ENCODE measurements at places on chromosomes 4 and X. TPM values are rescaled to one million over a fixed set of nuclear protein-coding genes. Genes with fewer than 3 reads are reported as not detected.

- no peak for DNase-seq
Observed at GRCh38 chrX:49139713-49140112, 16.2 kb upstream of the GPKOW start.

DNA sequence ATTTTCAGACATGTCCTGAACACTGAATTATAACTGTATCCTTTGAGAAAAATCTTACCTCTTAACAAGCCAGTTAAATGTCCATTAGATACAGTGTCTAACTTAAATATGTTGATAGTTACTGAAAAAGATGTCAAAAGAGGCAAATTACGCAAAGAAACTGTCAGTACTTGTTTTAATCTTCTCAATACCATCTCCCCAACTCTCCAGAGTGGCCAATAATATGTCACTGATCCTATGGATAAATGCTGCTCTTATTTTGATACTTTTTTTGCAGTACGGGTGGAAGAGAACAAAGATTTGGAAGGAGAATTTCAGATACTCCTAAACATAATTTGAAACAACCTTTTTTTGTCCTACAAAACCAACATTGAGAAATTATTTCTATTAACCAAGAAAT lies 192.7 kb downstream of the CBR4 start:
- no peak for DNase-seq

- DNase-seq, result no peak
Observed at GRCh38 chrX:17613979-17614588, 123.2 kb upstream of the SCML1 start.

DNA sequence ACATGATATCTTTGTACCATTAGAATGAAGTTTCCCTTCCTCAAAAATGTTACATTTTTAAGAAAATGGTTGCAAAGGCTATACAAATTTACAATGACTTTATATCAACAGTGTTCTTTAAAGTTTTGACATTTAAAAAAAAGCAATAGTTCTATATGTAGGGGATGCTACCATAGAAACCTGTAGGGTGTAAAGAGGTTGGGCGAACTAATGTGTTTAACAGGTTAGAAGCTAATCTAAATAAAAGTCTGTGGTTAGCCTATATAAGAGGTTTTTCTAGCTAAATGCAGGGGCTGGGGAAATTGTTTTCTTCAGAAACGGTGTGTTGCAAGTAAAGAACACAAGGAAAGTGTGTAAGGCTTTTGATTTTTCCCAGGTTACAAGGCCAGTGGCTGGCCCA lies 73.3 kb downstream of the GBA3 start:
- no peak for DNase-seq

DNA sequence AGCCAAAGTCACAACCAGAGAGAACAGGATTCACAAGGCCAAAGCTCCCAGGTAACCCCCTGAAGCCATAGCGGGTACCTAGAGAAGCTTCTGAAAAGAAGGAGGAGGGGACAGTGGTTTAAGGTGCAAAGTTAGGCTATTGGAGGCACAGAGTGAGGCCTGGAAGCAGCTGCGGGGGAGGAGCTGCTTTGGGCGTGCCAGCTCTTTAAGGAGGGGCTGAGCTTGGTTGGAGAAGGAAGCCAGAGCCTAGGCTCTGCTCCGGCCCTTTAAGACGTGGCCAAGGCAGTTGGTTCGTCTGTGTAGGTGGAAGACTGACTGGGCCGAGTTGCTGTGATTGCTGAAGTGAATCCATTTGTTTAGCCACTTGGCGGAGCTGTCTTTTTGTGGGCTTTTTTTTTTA lies 1.5 kb downstream of the KLF8 start:
- peak; percentile 45 for DNase-seq

- DNase-seq, result no peak
Observed at GRCh38 chrX:119541188-119541587, 24.0 kb downstream of the STEEP1 start.

- no peak for DNase-seq
Observed at GRCh38 chr4:80446248-80446647, 110.7 kb downstream of the CFAP299 start.

- no peak for DNase-seq
Observed at GRCh38 chr4:180436361-180436760, 1806.8 kb upstream of the TENM3 start.

- DNase-seq, result no peak
Observed at GRCh38 chr4:138614398-138615142, 372.4 kb upstream of the SLC7A11 start.

DNA sequence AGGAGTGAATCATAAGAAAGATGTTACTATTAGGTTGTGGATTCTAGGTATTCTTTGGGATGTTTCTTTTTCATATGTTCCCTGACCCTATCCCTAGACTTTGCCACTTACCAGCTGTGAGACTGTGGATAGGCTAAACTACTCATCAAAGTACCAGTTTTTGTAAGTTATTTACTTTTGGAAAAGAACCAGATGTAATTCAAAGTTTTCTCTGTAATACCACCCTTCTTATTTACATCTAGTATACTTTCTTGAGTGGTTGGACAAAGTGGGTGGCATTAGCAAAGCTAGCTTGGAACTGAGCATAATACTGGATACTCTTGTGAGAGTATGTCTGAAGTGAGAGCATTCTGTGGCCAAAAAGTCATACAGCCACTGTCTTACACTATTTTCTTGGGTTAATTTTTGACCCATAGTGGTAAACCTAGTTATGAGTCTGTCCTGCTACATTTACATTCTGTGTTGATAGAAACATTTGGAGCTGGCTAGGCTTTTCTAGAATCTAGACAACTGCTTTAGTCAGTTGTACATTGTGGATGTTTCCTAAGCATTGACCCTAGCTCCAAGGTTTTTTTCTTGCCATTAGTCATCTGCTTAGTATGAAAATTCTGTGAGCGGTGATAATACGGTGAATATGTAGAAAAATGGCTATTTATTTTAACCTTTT lies 41.7 kb downstream of the KDM6A start:
- DNase-seq, result no peak

DNA sequence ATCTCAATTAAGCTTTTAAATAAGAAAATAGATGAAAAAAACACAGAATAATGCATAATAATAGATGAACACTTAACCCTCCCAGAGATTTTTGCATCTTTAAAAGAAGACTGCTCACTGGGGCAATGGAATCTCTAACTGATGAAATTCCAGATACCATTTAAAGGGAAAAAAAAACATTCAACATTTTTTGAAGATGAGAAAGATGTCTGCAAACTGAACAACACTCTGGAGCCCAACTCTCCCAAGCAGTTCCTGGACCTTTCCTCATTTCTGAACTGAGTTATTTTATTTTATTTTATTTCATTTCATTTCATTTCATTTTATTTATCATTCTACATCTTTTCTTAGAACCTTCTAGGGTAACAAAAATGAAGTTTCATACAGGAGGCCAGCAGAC lies 90.7 kb downstream of the CORIN start:
- DNase-seq, result no peak

- no peak for DNase-seq
Observed at GRCh38 chr4:128234836-128235235, 52.8 kb downstream of the PGRMC2 start.

GRCh38 chrX:148649145-148649795 lies 148.9 kb downstream of the AFF2 start:
- DNase-seq, result no peak

- no peak for DNase-seq
Observed at GRCh38 chr4:186132577-186133242, 28.2 kb downstream of the FAM149A start.

GRCh38 chrX:69156638-69157037 lies 8.6 kb downstream of the PJA1 start:
- no peak for DNase-seq

DNA sequence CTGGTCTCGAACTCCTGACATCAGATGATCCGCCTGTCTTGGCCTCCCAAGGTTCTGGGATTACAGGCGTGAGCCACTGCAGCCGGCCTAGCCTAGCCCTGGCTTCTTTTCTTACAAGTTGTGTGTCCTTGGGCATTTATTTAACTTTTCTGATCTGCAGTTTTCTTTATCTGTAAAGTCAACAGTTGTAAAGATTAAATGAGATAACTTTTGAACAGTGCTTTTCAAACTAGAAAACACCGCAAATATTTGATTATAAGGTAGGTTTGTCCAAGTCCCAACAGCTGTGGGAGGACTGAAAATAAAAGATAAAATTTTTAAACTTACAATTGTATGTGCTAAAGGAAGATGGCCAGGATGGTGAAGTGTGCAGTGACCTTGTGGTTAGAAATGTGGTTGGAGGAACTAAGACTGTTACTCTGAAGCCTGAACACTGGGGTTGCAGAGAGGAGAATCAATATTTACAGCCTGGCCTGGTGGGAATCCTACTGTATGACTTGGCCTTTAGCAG lies 44.8 kb downstream of the GSX2 start:
- DNase-seq, result peak; percentile 11

- no peak for DNase-seq
Observed at GRCh38 chr4:99655308-99656081, 2.1 kb downstream of the C4orf54 start.

GRCh38 chrX:34918091-34918736 lies 24.4 kb upstream of the FAM47B start:
- DNase-seq, result no peak

DNA sequence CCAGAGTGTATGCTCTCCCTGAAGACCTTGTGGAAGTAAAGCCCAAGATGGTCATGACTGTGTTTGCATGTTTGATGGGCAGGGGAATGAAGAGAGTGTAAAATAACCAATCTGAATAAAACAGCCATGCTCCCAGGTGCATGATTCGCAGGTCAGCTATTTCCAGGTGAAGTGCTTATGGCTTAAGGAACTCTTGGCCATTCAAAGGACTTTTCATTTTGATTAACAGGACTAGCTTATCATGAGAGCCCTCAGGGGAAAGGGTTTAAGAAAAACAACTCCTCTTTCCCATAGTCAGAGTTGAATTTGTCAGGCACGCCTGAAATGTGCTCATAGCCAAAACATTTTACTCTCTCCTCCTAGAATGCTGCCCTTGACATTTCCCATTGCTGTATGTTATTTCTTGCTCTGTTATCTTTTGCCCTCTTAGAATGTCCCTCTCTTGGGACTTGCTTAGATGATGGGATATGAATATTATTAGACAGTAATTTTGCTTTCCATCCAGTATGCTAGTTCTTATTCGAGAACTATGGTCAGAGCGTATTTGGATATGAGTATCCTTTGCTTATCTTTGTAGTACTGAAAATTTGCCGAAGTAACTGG lies 88.6 kb downstream of the PLS3 start:
- DNase-seq, result no peak

DNA sequence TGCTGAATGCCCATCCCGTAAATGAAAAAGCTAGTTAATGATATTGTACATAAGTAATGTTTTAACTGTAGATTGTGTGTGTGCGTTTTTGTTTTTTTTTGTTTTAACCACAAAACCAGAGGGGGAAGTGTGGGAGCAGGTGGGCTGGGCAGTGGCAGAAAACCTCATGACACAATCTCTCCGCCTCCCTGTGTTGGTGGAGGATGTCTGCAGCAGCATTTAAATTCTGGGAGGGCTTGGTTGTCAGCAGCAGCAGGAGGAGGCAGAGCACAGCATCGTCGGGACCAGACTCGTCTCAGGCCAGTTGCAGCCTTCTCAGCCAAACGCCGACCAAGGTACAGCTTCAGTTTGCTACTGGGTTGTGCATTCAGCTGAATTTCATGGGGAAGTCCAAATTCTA lies at the start of gene SPP1:
TSS of gene SPP1 (plus strand) at position 249 of the 400 bp plus-strand sequence. CDS start 1,182 bp downstream, outside the sequence.
- no peak for DNase-seq

- no peak for DNase-seq
Observed at GRCh38 chr4:945274-946102, 13.2 kb downstream of the TMEM175 start.

GRCh38 chr4:53450773-53451172 lies 73.3 kb downstream of the FIP1L1 start:
- DNase-seq, result no peak

DNA sequence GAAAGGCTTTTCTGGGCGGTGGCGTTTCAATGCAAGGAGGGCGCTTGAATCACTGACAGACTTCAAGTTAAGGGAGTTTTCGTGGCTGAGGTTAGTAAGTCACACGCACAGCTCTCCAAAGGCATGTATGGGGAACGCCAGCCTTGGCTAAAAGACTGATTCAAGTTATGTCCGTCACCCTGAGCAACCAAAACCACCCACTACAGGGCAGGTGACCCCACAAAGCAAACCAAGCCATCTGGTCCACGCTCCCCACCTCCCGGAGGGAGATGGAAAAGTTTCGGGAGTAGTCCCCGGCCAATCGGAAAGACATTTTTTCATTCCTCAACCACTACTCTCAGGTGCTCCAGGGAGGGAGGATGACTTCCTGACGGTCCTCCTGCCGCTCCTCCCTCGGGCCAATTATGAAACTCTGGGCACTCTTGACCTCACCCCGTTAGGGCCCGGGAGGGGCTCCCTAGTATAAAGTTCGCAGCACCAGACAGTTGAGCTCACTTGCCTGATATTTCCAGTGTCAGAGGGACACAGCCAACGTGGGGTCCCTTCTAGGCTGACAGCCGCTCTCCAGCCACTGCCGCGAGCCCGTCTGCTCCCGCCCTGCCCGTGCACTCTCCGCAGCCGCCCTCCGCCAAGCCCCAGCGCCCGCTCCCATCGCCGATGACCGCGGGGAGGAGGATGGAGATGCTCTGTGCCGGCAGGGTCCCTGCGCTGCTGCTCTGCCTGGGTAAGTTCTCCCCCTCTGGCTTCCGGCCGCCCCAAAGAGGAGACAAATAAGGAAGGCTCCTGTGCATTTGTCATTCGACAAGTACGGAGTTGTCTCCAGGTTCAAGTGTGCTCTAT lies at the start of gene EREG:
TSS of gene EREG (plus strand) at position 494 of the 840 bp plus-strand sequence. CDS start at position 658, 164 bp downstream.
- peak; percentile 30 for DNase-seq

DNA sequence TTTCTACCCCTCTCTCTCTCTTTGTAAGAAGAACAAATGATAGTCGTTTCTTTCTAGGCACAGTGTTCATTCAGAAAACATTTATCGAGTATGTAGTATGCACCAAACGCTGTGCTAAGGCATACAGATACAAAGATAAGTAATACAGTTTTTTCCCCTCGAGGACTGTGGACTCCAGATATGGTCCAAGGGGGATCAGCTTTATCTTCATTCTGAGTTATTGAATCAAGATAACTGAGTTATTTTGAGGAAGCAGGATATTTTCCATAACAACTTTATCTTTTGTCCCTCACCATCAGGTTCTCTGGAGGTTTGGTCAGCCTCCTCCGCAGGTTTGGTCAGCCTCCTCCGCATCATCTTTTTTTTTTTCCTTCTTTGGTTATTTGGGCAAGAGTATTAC lies 15.0 kb downstream of the EREG start:
- no peak for DNase-seq

- no peak for DNase-seq
Observed at GRCh38 chr4:1266881-1267763, 18.2 kb upstream of the CTBP1 start.

DNA sequence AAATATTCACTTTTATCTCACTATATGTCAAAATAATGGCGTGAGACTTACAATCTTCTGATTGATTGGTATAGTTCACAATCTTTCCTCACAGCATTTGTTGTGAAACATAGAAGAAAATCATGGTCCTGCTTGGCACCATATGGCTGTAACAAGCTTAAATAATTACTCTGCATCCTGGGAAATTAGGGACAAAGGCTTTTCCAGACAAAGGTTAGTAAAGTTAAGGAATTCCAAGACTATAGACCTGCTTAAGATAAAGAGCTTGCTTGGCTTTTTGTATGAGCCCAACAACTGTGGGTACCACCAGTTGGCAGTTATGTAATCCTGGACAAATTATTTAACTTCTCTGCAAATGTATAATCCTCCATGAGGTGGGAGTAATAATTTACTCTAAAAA lies 3.4 kb upstream of the PCDH18 start:
- DNase-seq, result no peak

CTAG1A gene
- not detected for total RNA-seq

JCHAIN gene
- 38.2 TPM for total RNA-seq

CSAG1 gene
- total RNA-seq, result not detected

HTT-AS gene
- not detected for total RNA-seq

C4orf51 gene
- not detected for total RNA-seq

MAGEA2B gene
- total RNA-seq, result not detected

NHSL2 gene
- total RNA-seq, result 3.7 TPM

LDOC1 gene
- 37.0 TPM for total RNA-seq

CDKL5 gene
- total RNA-seq, result 3.7 TPM

Measured in transverse colon (tissue), 4 donors.